ENCODE measurements at places on chromosomes 2 and 18. TPM values are rescaled to one million over a fixed set of nuclear protein-coding genes. Genes with fewer than 3 reads are reported as not detected.

GRCh38 chr2:17589406-17590035, 49.0 kb downstream of the VSNL1 start:
- peaks cover 70% of the 10 kb centered on the region for H3K4me1 ChIP-seq
- H3K36me3 ChIP-seq: peaks cover 3% of the 10 kb centered on the region
- no peaks in the 10 kb centered on the region for H3K27me3 ChIP-seq
- DNase-seq: peak; percentile 40
- H3K4me3 ChIP-seq: no peak overlapping the region

DNA sequence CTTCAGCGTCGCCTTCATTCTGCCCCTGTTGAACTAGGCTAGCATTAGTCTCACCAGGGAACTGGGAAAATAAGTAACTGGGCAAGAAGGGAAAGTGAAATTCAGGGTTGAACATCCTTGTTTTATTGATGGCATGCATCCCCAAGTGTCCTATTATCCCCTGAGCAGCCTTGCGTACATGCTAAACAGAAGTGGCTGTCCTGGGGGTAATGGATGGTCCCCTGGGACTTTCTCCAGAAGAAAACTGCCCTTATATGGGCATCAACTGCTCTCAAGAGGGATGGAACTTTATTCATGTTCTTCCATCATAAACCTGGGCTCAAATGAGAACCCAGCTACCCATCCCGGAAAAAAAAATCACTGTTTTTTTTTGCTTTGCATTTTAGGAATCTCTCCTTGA, 11.8 kb upstream of the SMIM21 start:
- H3K27me3 ChIP-seq: no peaks in the 10 kb centered on the region
- H3K4me3 ChIP-seq: no peak overlapping the region
- no peaks in the 10 kb centered on the region for H3K4me1 ChIP-seq

DNA sequence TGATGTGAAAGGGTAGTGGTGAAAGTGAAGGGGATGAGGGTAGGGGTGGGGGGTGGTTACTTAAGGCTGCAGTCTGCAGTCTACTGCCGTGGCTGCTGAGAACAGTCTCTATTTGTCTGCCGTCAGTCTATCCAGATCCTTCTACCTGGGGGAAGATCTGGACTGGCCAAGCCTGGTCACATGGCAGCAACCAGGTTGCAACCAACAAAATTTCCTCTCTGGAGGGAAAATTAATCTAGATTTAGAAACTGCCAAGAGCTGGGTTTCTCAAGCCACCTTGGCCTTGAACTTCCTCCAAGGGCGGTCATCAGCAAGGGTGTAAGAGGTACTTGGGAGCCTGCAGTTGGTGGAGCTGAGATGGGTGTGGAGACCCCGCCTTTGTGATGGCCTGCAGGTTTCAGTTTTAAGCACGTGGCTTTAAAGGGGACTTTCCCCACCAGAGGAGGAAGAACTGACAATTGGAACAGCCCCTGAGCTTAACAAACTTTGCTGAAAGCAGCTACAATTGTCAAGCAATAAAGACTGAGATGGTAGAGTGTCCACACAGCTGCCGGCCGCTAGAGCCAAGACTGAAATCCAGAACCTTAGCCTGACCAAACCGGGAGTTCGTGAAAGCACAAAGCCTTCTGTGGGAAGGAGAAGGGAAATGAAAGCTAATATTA, 31.4 kb upstream of the KCMF1 start:
- no peaks in the 10 kb centered on the region for H3K27me3 ChIP-seq
- H3K4me1 ChIP-seq: peaks cover 19% of the 10 kb centered on the region
- no peak for DNase-seq
- H3K36me3 ChIP-seq: no peaks in the 10 kb centered on the region
- no peak overlapping the region for H3K4me3 ChIP-seq
- H3K27ac ChIP-seq: peak overlapping the region; percentile 34

GRCh38 chr18:13481820-13482617, 244.3 kb downstream of the FAM210A start:
- peaks cover 12% of the 10 kb centered on the region for H3K4me1 ChIP-seq
- no peaks in the 10 kb centered on the region for H3K27me3 ChIP-seq
- H3K36me3 ChIP-seq: no peaks in the 10 kb centered on the region
- no peak for DNase-seq
- no peak overlapping the region for H3K27ac ChIP-seq
- no peak overlapping the region for H3K4me3 ChIP-seq

- DNase-seq: no peak
- no peaks in the 10 kb centered on the region for H3K4me1 ChIP-seq
- no peak overlapping the region for H3K27ac ChIP-seq
- H3K27me3 ChIP-seq: no peaks in the 10 kb centered on the region
Observed at GRCh38 chr2:212987492-212987891, 163.9 kb downstream of the IKZF2 start.

DNA sequence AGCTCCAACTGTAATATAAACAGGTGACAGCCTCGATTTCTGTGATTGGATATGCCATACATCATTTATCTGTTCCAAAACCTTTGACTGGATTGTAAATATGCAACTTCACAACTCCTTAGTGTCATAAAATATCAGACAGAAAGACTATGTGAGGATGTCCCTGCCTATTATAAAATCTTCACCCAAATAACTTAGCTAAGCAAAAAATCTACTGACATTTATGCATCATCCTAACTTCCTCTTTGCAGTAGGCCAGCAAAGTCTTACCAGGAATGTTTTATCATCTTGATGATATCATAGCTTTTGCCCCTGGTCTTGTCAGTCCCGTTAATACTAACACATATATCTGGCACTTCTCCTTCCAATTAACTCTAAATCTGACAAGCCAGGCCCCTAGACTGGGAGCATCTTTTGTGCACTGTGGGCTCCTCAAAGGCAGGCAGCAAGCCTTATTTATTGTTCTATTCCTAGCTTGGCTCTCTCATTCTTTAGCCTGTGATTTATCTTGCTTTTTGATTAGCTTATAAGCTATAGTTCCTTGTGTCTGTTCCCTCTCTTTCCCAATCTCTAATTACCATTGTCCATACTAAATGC, 356.5 kb upstream of the HNMT start:
- no peak overlapping the region for H3K27ac ChIP-seq
- H3K4me3 ChIP-seq: no peak overlapping the region
- H3K36me3 ChIP-seq: no peaks in the 10 kb centered on the region
- no peak for DNase-seq

- H3K27me3 ChIP-seq: no peaks in the 10 kb centered on the region
- H3K4me3 ChIP-seq: no peak overlapping the region
- no peaks in the 10 kb centered on the region for H3K4me1 ChIP-seq
- DNase-seq: no peak
- H3K27ac ChIP-seq: no peak overlapping the region
Observed at GRCh38 chr2:46252891-46253659, 44.1 kb upstream of the EPAS1 start.

DNA sequence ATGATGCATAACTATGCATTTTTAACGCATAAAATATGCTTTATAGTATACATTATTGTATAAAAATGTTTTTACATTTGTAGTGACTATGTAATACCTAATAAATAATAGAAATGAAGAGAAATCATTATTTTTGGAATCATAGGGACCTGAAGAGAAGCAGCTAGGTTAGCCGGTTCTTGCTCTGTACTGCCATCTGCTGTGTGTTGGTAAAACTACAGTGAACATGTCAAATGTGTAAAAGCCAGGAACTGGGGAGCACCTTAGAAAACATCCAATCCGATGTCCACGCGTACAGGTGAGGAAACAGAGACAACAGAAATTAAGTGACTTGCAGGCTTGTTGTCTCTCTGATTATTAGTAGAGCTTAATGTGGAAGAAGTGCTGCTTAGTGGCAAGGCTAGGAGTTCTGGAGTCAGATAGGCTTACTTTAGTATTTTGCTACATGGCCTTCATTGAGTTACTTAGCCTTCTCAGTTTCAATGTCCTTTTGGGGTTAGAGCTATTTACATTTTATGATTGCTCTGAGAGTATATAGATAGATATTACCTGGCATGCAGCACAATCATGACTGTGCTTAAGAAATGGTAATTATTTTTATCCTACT, 386.5 kb downstream of the DLGAP1 start:
- H3K36me3 ChIP-seq: peaks cover 11% of the 10 kb centered on the region
- no peaks in the 10 kb centered on the region for H3K27me3 ChIP-seq
- peak; percentile 81 for DNase-seq
- no peaks in the 10 kb centered on the region for H3K4me1 ChIP-seq
- H3K27ac ChIP-seq: peak overlapping the region; percentile 27

GRCh38 chr2:15949126-15949525, 8.8 kb downstream of the MYCN start:
- no peak overlapping the region for H3K4me3 ChIP-seq
- H3K4me1 ChIP-seq: peaks cover 29% of the 10 kb centered on the region

GRCh38 chr18:50315100-50315871, 27.8 kb upstream of the CXXC1 start:
- H3K27ac ChIP-seq: no peak overlapping the region
- no peak for DNase-seq
- H3K27me3 ChIP-seq: no peaks in the 10 kb centered on the region

GRCh38 chr2:238231251-238231793, 8.5 kb downstream of the HES6 start:
- peaks cover 46% of the 10 kb centered on the region for H3K27me3 ChIP-seq
- H3K36me3 ChIP-seq: no peaks in the 10 kb centered on the region
- DNase-seq: peak; percentile 90

DNA sequence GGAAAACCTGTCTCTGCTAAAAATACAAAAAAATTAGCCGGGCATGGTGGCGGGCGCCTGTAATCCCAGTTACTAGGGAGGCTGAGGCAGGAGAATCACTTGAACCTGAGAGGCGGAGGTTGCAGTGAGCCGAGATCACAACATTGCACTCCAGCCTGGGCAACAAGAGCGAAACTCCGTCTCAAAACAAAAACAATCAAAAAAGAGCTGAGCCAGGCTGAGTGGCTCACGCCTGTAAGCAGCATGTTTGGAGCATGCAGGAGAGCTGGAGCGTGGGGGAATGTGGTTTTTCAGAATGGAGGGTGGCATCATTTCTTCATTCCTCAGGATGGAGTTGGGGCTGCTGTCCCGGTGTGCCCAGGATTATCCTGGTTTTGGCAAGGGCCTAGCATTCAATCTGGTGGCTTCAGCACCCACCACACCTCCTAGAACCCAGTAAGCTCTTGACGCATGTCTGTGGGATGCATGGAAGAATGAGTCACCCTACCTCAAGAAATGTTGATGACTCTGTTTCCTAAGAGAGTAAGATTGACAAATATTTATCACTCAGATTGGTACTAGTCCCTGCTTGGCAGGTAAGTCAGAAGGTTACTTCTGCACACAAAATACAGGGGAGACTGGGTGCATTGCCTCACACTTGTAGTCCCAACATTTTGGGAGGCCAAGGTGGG, 90.2 kb upstream of the ODC1 start:
- H3K27me3 ChIP-seq: no peaks in the 10 kb centered on the region
- no peak overlapping the region for H3K4me3 ChIP-seq
- no peaks in the 10 kb centered on the region for H3K36me3 ChIP-seq
- no peaks in the 10 kb centered on the region for H3K4me1 ChIP-seq

- H3K27me3 ChIP-seq: no peaks in the 10 kb centered on the region
- H3K36me3 ChIP-seq: no peaks in the 10 kb centered on the region
- DNase-seq: no peak
- no peak overlapping the region for H3K4me3 ChIP-seq
- H3K4me1 ChIP-seq: no peaks in the 10 kb centered on the region
Observed at GRCh38 chr2:98764499-98764898, 33.6 kb upstream of the MGAT4A start.

DNA sequence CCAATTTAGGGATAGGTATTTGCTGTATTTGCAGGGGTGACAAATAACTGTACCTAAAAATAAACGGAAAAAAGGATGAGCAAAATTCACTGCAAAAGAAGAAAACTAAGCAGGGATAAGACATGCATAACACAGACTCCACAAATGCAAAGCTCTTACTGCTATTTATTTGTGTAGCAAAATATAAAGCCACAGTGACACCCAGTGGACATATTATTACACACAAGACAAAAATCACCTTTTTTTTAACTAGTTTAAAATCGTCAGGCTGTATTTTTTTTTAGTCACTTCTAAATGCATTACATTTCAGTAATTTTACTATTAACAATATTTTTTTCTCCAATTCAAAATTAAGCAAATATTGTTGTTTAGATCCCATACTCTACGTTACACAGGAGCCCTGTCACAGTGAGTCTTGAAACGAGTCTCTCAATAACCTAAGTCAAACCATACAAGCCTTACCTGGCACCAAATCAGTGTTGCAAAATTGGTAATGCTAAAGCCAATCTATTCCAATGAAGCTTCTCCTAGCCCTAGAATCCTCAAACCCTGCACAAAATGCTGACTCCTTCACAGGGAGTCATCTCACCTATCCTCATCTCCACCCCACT, 23.7 kb downstream of the METTL4 start:
- H3K36me3 ChIP-seq: no peaks in the 10 kb centered on the region
- no peak overlapping the region for H3K27ac ChIP-seq
- H3K4me3 ChIP-seq: no peak overlapping the region
- H3K4me1 ChIP-seq: no peaks in the 10 kb centered on the region

DNA sequence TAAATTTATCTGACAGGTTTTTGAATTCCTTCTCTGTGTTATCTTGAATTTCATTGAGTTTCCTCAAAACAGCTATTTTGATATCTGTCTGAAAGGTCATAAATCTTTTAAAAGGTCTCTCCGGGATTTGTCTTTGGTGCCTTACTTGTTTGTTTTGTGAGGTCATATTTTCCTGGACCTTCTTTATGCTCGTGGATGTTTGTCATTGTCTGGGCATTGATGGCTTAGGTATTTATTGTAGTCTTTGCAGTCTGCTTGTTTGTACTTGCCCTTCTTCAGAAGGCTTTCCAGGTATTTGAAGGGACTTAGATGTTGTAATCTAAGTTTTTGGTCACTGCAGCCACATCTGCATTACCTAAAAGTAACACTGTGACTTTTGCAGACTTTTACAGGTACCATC, 355.2 kb downstream of the PARD3B start:
- no peak overlapping the region for H3K27ac ChIP-seq
- no peaks in the 10 kb centered on the region for H3K27me3 ChIP-seq

- no peak overlapping the region for H3K27ac ChIP-seq
- peaks cover 12% of the 10 kb centered on the region for H3K4me1 ChIP-seq
- no peaks in the 10 kb centered on the region for H3K27me3 ChIP-seq
- no peak for DNase-seq
Observed at GRCh38 chr2:230669386-230669950, 43.2 kb upstream of the CAB39 start.

- H3K36me3 ChIP-seq: no peaks in the 10 kb centered on the region
- H3K4me1 ChIP-seq: 0 out of 2 replicates have a peak, but pooled peaks cover 4% of the 10 kb centered on the region
- H3K27ac ChIP-seq: no peak overlapping the region
- no peak overlapping the region for H3K4me3 ChIP-seq
Observed at GRCh38 chr2:48722391-48722790, 33.1 kb downstream of the LHCGR start.

DNA sequence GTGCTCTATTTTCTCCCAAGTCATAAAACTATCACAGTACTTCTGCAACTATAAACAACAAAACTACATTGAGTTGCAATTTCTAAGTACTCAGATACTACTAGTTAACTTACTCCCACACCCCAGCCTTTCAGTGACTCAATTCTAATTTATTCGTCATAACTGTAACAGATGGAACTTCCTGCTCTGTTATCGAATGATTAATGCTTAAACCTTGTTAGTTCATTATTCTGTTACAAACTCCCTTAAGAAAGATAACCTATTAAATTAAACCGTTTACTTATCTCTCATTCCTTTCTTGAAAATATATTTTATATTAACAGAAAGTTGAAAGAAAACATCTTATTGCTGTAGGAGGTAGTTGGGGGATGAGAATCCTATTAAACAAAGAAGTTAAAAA, 17.0 kb downstream of the TNFAIP6 start:
- no peak for DNase-seq
- H3K27ac ChIP-seq: no peak overlapping the region
- H3K36me3 ChIP-seq: no peaks in the 10 kb centered on the region
- no peaks in the 10 kb centered on the region for H3K27me3 ChIP-seq
- peaks cover 11% of the 10 kb centered on the region for H3K4me1 ChIP-seq

The KHK gene
- 8.8 TPM for total RNA-seq

The GALR1 gene
- total RNA-seq: 0.74 TPM

The SNTG2 gene
- total RNA-seq: 56.0 TPM

The MYO5B gene
- 19.1 TPM for total RNA-seq

The LRPPRC gene
- 200 TPM for total RNA-seq

The UGT1A8 gene
- total RNA-seq: not detected

The COL4A3 gene
- 1.2 TPM for total RNA-seq

The SPATA3 gene
- total RNA-seq: not detected

The DYNC2LI1 gene
- 5.7 TPM for total RNA-seq

The NGEF gene
- total RNA-seq: 5.4 TPM

The SH3RF3 gene
- 1.2 TPM for total RNA-seq
